Stimulated activated CD4-positive, alpha-beta T cell treated with anti-CD3 and anti-CD28 coated beads, TNF-alpha, amount 100 ng/mL, for 48 hours (primary cell): ENCODE measurements at places on chromosomes 3 and 15.

DNA sequence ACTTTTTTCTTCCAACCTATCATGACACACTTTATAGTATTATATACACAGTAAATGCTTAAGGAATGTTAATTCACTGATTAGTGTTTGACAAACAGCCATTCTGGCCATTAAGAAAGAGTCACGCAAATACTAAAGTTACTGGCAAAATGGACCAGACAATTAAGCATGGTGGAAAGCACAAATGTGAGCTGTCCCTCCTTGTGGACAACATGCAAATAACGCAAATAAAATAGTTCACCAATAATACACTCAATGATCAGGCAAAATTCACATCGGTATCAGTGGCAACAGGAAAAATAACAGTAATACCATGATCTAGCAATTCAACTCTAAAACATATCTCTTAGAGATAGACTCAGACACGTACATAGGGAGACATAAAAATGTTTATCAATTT is 71.7 kb downstream of the NEDD4 start:
- no peak for DNase-seq

- no peak for DNase-seq
Observed at GRCh38 chr3:58335652-58335947, 2.9 kb downstream of the PXK start.

GRCh38 chr15:72242775-72243370 is 11.9 kb upstream of the PKM start:
- no peak for DNase-seq

- no peak for DNase-seq
Observed at GRCh38 chr3:54056521-54056920, 65.8 kb upstream of the CACNA2D3 start.

DNA sequence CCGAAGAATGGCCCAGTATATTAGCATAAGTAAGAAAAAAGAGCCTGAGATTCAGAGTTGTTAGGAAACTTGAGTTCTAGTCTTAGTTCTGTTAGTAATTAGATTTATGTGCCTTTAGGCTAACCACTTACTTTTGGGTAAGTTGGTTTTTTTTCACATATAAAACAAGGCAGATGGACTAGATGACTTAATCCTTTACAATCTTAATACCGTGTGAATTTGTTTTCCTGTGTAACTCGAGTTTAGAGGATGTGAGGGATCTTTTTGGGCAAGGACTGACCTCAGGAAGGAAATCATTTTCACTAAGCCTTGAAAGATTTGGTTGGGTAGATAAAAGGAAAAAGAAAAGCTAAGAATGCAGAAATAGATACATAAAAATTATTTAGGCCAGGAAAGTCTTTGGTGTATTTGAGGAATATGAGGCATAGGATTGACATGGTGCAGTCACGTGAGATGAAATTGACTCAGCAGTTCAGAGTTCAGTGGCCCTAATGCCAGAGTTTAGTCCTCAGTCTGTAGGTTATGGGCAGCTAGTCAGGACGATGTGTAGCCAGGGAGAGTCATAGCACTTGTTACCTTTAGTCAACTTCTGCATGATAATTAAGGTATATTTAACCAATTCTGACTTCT is 34.6 kb downstream of the PAK2 start:
- DNase-seq = no peak
